CD8-positive, alpha-beta memory T cell (primary cell): ENCODE measurements at places on chromosomes 4 and X. TPM values are rescaled to one million over a fixed set of nuclear protein-coding genes. Genes with fewer than 3 reads are reported as not detected.

Gene FAM241A
- total RNA-seq: 7.4 TPM

DNA sequence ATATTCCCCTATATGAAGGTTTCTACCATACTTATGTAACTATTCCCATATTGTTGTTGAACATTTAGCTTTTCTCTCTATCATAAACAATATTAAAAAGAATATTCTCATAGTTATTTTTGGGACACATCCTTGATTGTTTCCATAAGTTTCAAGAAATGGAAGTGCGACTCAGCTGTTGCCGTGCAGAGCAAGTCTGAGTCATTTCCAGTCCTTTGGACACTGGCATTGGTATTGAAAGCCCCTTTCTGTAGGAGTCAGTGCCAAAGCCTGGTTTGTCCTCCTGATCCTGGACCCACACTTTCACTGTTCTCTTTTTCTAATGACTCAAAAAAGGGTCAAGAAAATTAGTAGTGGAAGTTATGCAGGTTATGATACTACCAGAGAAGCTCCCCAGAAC, 108.3 kb upstream of the DIAPH2 start:
- H3K36me3 ChIP-seq: no peaks in the 10 kb centered on the region
- H3K4me1 ChIP-seq: no peaks in the 10 kb centered on the region
- DNase-seq: no peak
- no peak overlapping the region for H3K27ac ChIP-seq

- H3K27me3 ChIP-seq: no peaks in the 10 kb centered on the region
- H3K36me3 ChIP-seq: no peaks in the 10 kb centered on the region
- H3K27ac ChIP-seq: no peak overlapping the region
- H3K4me3 ChIP-seq: no peak overlapping the region
- DNase-seq: no peak
- peaks cover 44% of the 10 kb centered on the region for H3K4me1 ChIP-seq
Measured at GRCh38 chr4:40190019-40190418, 6.8 kb upstream of the RHOH start.

- no peak overlapping the region for H3K27ac ChIP-seq
- H3K4me3 ChIP-seq: no peak overlapping the region
- no peak for DNase-seq
- H3K27me3 ChIP-seq: no peaks in the 10 kb centered on the region
- H3K4me1 ChIP-seq: no peaks in the 10 kb centered on the region
Measured at GRCh38 chrX:16756724-16757123, 29.5 kb upstream of the TXLNG start.

GRCh38 chrX:39954851-39955250, 142.9 kb downstream of the BCOR start:
- H3K27ac ChIP-seq: no peak overlapping the region
- no peak for DNase-seq
- H3K4me3 ChIP-seq: no peak overlapping the region
- no peaks in the 10 kb centered on the region for H3K36me3 ChIP-seq
- peaks cover 8% of the 10 kb centered on the region for H3K4me1 ChIP-seq

DNA sequence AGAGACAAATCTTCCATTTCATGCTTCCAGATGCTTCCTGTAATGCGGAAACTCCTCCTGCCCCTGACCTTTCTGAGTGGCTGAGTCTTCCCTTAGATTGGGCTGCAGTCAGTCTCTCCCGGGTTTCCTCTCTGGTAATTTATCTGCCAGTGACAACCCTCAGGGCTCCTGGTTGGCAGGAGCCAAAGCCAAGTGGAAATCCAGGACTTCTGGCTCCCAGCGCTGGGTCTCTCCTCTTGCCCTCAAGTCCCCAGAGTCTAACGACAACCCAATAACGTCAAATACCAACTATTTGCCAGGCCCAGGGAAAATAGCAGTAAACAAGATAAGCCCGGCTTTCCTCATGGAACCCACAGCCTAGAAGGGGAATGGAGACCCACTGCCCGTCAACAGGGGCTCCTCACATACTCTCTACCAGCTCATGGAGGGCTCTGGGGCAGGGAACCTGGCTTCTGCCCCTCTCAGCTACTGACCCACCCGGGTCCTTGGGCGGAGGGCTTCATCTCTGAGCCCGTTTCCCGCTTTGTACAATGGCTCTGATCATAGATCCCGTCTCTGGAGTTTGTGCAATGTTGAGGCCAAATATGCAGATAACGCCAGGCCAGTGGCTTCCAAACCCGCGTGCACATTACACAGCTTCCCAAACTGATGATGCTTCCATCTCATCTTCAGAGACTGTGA, 1.1 kb upstream of the TBC1D14 start:
- H3K4me3 ChIP-seq: peak overlapping the region; percentile 64
- no peaks in the 10 kb centered on the region for H3K27me3 ChIP-seq
- peak overlapping the region; percentile 77 for H3K27ac ChIP-seq
- no peak for DNase-seq

GRCh38 chrX:38937400-38937799, 136.1 kb downstream of the MID1IP1 start:
- no peak overlapping the region for H3K4me3 ChIP-seq
- H3K36me3 ChIP-seq: no peaks in the 10 kb centered on the region
- DNase-seq: no peak
- H3K27me3 ChIP-seq: no peaks in the 10 kb centered on the region
- no peaks in the 10 kb centered on the region for H3K4me1 ChIP-seq
- H3K27ac ChIP-seq: no peak overlapping the region
